ENCODE measurements at places on chromosomes 11 and 22.

GRCh38 chr22:27097933-27098332 is 440.5 kb downstream of the MIAT start:
- no peak for DNase-seq

DNA sequence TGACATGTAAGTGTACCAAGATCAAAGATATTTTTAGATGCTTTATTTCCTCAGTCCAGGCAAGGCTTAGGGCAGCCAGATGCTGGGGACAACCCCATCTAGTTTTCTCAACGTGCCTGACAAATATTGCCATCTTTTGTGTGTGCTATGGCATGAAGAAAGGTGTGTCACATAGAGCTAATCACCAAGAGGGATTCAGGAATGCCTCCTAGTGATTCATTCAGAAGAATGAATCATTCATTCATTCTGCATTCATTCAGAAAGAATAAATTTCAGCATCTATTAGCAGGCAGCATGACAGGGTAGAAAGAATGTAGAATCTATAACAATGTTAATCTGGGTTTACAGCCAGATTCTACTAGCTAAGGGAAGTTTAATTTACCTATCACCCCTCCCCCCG is 75.4 kb upstream of the LRRC4C start:
- DNase-seq: no peak

GRCh38 chr11:13378316-13378715 is 84.7 kb downstream of the BTBD10 start:
- peak; percentile 26 for DNase-seq

GRCh38 chr11:60757231-60757800 is 649 bp downstream of the MS4A15 start:
- DNase-seq: no peak

DNA sequence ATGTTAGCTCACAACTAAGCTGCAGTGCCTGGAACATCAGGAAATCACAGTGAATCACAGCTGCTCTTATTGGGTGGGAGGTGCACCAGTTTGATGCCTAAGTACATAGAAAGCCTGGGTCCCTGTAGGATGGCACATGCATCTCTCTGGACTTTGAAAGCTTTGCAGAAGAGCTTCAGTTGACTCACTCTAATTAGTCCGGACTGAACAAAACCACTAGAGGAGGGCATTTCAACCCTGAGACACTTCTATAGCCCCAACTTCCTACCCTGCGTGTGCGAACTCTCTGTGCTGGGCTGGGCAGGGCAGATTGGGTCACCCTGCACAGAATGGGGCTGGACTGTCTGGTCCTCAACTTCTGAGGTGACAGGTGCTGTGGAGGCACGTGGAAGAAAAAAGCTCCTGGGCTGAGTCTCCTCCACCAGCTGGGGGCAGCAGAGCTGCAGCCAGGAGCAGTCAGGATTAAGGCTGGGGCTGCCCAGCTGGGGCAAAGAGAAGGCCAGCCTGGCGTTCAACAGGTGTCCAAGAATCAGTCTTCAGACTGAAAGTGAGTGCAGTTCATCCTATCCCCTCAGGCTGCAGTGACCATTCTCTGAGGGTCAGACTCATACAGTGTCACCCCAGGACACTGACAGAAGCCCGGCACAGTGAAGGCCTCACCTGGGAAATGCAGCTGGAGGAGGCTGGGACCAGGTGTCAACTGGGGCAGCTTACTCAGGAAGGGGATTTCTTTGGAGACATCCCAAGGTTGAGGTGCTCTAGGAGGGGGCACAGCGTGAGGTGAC is 22.1 kb downstream of the GGTLC2 start:
- DNase-seq: peak; percentile 53

GRCh38 chr11:47509077-47509536 is 43.8 kb downstream of the CELF1 start:
- no peak for DNase-seq

DNA sequence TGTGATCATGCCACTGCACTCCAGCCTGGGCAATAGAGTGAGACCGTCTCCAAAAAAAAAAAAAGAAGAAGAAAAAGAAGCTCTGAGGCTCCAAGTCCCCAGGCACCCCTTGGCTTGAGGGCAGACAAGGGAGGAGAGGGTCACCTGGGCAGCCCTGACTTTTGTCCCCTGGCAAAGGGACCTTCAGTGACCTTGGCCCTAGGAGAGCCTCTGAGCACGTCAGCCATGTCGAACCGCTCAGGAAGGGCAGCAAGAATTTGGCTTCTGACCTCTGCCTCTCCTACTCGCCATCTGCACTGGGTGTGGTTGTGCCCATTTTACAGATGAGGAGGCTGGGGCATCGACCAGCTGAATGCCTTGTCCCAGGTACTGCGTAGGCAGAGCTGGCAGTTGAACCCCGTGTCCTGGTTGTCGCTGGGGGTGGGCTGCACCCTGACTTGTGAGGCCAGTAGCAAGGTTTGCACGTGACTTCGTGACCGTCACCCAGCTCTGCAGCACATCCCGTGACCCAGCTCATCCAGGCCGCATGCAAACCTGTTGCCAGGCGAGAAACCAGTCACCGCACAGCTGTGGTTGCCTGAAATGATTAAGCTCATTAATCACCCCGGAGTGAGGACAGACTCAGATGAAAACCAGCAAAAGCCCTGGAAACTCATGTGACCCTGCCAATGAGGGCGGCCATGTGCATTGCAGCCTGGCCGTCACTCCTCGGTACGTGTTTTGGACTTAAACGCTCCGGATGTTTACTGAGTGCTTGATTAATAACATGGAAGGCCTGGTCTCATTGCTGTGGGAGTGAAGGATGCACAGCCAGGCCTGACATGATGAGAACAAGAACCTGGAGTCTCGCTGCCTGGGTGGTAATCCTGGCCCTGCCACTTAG is 47.7 kb upstream of the PPP6R3 start:
- DNase-seq: no peak

DNA sequence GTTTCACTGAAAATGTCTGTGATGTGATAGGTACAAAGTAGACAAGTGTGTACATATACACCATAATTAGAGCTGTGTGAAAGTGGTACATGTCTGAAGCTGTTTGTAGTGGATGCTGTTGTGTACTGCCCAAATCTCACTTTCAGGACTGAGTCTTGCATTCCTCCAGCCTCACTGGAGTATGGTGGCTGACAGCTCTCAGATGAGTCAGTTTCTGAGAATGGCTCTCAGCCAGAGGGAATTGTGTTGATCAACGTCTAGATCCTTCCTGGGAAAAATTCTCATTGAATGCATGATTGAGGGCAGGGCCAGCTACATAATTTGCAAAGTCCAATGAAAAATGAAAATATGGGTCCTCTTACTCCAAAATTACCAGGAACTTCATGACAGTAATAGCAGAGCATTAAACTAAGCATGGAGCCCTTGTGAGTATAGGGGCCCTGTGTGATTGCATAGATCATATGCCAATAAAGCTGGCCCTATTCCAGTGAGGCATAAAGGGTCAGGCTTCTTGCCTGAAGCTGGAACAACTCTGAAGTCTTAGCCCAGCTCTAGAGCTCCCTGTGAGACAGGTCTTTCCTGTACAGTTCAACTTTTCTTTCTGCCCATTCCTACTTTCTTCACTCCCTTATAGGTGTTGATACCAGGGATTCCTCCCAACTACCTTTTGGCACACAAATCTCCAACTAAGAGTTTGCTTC is 10.8 kb upstream of the CYP2R1 start:
- DNase-seq: peak; percentile 24

GRCh38 chr22:38881464-38881871 is 9.5 kb upstream of the CBX6 start:
- DNase-seq: peak; percentile 92

GRCh38 chr11:112719736-112720525 is 241.3 kb upstream of the NCAM1 start:
- DNase-seq: no peak

GRCh38 chr11:94656968-94657367 is 89.8 kb downstream of the PIWIL4 start:
- DNase-seq: peak; percentile 22

- DNase-seq: no peak
Observed at GRCh38 chr11:117073539-117073938, 24.7 kb downstream of the SIK3 start.
